ENCODE measurements at places on chromosomes 16 and 17. TPM values are rescaled to one million over a fixed set of nuclear protein-coding genes. Genes with fewer than 3 reads are reported as not detected.
A peak's percentile ranks its signal among the peaks of the same experiment; 100 is the strongest.

- no peak for DNase-seq
Measured at GRCh38 chr17:67353161-67353560, 13.2 kb downstream of the PSMD12 start.

- no peak for DNase-seq
Measured at GRCh38 chr16:3042376-3042775, 4.0 kb upstream of the MMP25 start.

DNA sequence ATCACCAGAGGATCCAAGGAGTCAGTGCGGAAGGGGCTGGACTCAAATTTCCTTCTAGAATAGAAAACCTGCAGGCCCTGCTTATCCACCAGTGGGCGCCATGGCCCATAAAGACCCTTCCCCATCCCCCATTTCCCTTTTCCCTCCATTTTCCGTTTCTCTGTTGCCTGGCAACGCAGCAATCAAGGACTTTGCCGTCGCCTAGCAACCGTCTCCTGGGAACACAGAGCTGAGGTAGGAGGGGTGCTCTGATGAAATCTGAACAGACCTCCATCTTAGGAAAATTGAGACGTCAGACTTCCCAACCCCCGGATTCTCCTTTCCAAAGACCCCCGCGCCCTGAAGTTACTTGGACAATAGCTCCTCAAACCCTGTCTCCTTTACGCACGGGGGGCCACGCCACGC lies 5.7 kb downstream of the DLG4 start:
- DNase-seq = no peak

GRCh38 chr16:10743610-10744369 lies at the start of gene NUBP1:
Gene NUBP1, plus strand, starts transcription at chr16:10743842. Its CDS starts 22 bp downstream, at chr16:10743864.
- peak; percentile 100 for DNase-seq

- no peak for DNase-seq
Measured at GRCh38 chr17:74795327-74796020, 19.3 kb upstream of the NAT9 start.

GRCh38 chr16:68447653-68448359 lies 502 bp downstream of the SMPD3 start:
- no peak for DNase-seq

DNA sequence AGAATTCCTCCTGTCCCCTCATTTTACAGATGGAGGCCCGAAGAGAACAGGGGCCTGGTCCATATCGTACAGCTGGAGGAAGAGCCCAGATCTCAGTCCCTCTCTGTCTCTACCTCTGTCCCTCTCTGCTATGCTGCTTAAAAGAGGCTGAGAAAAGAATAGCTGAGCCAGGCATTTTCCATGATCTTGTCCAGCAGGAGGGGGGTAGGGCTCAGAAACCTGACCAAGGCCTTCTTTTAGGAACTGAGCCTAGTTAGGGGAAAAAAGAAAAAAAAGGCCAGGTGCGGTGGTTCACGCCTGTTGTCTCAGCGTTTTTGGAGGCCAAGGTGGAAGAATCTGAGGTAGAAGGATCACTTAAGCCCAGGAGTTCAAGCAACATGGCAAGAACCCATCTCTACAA lies 84.2 kb downstream of the MGAT5B start:
- DNase-seq = no peak

GRCh38 chr16:9039210-9039609 lies 52.2 kb upstream of the HAPSTR1 start:
- no peak for DNase-seq

DNA sequence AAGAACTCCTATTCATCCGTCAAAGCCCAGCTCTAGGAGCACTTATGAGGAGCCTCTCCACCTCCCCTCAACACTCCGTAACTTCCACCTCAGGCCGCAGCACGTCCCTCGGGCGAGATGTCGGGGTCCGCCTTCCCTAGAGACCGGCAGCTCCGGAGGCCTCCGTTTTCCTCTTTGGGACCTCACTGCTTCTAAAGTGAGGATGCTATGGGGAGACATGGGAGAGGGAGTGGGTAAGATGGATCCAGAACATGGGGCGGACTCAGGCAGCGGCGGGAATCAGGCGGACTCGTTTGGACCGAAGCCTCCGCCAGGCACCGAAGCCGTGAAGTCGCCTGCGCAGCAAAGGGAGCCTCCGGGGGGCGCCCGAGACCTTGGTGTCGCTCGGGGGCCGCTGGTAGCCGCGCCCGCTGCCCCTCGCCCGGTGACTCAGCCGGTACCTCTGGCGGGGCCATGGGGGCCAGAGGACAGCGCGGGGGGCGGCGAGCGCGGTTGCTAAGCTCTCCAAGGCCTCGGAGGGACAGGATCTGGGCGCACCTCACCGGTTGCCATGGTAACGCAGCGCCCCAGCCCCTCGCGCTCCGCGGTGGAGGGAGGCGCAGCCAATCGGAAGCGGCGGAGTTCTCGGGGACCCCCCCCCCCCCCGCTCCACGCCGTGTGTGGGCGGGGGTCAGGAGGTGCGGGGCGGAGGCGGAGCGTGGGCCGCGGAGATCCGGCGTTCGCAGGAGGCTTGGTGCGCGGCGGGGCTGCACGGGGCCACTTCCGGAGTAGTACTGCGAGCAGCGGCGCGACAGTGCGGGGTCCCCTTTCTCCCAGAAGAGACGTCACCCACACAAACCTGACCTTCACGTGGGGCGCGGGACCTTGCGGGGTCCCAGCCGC lies 1.3 kb upstream of the HIC1 start:
- no peak for DNase-seq

DNA sequence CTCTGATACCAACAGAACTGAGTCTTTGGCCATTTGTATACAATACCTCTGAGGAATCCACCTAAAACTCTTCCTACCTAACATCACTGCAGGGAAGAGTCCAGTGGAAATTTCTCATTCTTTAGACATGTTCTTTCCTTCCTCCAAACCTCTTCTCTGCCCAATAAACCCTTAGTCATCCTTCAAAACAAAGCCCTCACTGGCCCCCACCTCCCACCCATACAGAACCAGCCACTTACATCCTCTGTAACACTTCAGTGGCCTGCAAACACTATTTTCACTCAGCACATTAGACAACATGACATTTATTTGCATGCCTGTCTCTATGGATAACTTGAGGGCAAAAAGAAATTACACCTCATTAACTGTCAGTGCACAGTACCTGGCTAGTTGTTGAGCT lies 200.3 kb upstream of the NOG start:
- no peak for DNase-seq

DNA sequence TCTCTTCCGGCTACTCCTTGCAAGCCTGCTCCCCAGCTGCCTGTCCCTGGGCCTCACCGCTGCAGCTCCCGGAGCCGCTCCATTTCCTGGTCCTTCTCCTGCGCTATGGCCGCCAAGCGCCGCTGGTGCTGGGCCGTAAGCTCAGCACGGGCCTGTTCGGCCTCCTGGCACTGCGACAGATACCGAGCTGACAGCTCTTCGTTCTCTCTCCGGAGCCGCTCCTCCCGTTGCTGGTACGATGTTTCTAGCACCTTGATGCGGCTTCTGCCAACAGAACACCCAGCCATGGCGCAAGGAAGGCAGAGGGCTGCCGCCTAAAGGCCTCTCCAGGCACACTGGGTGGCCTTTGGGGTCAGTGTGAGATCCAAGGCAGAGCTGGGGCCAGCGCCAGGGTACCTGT lies 14.9 kb upstream of the MRPL38 start:
- no peak for DNase-seq

GRCh38 chr16:19014461-19014860 lies 30.7 kb downstream of the TMC7 start:
- no peak for DNase-seq

- DNase-seq = no peak
Measured at GRCh38 chr16:72657791-72658190, 390.1 kb downstream of the ZFHX3 start.

- DNase-seq = no peak
Measured at GRCh38 chr16:30567160-30567990, 4.1 kb downstream of the ZNF688 start.

GRCh38 chr16:61564716-61565115 lies 471.5 kb downstream of the CDH8 start:
- DNase-seq = no peak

- no peak for DNase-seq
Measured at GRCh38 chr17:72338847-72339790, 218.3 kb downstream of the SOX9 start.

GRCh38 chr16:66207139-66207882 lies 159.2 kb upstream of the CDH5 start:
- DNase-seq = peak; percentile 62

DNA sequence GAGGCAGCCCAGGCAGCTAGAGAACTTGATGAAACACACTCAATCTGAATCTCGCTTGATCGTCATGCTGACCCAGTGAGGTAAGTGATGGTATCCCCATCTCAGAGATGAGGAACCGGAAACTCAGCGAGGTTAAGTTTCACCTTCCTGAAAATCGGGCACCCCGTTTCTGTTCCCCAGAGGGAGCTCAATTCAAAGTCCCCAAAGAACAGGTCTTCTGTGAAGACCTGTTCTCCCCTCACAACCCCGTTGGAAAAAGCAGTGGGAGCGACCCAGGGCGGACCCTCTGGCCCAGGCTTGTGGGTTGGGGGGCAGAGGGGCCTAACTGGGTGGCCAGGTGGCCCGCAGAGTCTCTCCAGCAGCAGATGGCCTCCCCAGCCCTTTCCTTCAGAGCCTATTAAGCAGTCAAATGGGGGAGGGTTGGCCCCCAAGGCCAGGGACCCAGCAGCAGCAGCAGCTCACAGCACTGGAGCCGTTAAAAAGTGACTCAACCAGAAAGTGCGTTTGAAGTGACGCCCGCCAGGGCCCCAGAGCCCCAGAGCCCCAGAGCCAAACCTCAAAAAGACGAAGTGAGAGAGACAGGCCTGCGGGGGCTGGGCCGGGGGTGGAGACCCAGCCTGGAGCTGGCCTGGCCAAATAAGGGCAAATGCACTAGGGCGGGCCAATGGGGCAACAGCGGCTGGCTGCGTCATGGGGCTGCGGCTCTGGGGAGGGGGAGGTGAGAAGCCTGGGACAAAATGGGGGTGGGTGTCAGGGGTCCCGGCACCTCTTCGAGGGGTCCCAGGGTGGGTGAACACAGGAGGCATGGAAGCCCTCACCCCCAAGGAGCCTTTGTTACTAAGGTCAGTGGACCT lies 9.2 kb upstream of the TSPOAP1 start:
- DNase-seq = no peak

DNA sequence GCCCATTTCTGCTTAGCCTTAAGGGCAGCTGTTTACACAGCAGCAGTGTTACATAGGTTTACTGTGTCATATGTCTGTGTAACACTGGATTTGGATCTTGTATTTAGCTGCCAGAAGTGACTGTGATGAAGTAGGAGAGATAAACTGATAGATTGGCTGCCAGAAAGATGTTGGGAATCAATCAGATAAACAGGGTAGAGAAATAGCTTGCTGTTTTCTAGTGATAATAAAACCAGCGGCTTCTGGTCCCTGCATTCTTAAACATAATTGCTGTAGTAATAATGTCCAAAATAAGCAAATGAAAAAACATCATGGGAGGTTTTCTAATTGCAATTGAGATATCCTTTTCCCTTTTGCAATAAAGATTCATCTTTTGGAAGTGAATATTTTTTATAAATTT lies 68.7 kb downstream of the AATF start:
- no peak for DNase-seq

GRCh38 chr17:66711401-66711800 lies 123.5 kb upstream of the CACNG5 start:
- DNase-seq = peak; percentile 16

DNA sequence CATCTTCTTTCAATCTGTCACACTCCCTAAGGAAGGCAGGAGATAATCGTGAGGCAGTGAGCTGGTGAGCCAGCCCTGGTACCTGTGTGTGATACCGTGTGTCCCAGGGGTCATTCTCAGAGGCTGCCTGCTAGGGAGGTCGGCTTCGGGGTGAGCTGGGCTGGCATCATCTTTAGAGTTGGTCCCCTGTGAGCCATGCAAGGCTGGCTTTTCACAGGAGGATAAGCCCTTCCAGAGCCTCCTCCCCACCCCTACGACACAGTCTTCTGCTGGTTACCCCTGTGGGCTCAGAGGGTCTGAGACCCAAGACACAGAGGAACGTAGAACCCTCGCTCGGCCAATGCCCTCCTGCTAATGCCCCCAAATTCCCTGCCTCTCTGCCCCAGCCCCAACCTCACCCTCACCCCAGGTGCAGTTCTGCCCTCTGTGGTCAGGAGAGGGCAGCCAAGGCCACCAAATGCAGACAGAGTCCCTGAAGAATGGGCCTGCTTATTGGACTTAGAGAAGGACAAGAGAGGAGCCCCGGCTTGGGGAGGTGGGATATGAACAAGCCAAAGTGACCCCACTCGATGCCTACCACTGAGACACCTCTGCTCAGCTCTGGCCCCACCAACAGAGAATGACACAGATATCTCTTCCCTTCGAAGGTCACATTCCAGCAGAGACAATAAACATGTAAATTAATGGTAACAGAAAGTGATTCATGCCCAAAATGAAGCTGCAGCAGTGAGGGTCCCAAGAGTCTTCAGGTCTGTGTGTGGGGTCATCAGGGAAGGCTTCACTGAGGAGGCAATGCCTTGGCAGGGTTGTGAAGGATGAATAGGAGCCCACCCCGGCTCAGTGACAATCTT lies 80.8 kb upstream of the CCL1 start:
- DNase-seq = no peak

- DNase-seq = no peak
Measured at GRCh38 chr16:81210807-81211206, 27.7 kb upstream of the BCO1 start.

DNA sequence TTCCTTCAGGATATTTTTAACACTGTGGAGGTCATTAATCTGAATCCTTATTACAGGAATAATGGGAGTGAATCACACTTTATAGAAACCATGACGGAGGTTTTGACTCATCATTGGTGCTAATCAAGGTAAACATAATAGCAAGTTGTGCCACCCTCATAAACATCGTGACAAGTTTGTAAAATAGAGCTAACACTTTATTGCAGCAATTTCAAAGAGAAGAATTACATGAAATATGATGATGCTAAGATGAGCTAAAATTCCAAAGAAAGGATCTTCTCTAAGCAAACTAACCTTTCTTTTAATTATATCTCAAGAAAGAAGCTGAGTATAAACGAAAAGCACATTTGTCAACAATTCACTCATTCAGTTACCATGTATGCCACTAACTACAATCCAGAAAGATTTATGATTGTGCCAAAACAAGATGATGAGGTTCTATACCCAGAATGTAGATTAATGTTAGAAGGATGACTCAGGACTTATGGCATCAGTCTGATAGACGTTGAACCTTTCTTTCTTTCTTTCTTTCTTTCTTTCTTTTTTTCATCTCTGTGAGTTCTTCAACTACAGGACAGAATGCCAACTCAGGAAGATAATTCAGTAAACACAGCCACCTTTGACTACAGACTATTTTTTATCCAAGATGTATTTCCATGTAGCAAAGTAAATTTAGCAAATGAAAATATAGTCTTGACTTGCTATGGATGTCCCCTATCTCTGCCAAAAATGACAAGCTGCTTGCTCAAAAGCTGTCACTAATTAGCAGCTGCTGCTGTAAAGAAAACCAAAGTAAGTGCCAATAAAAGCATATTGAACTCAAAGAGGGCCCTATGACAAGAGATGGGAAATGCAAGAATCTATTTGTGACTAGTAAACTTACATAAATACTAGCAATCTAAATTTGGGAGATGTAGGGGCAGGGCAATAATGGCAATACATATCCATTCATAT lies 23.3 kb downstream of the STAT5B start:
- no peak for DNase-seq

The TMEM94 gene
- 43.2 TPM for total RNA-seq

The SLC35G6 gene
- total RNA-seq = not detected

The GNG13 gene
- total RNA-seq = not detected

The FZD2 gene
- 7.6 TPM for total RNA-seq

The SENP3 gene
- 60.2 TPM for total RNA-seq

The HBA2 gene
- 697 TPM for total RNA-seq

The FAM171A2 gene
- total RNA-seq = 4.2 TPM

The PVALEF gene
- not detected for total RNA-seq

The RDM1 gene
- total RNA-seq = 0.49 TPM

All from vagina (tissue), 2 donors.